Stimulated activated CD8-positive, alpha-beta memory T cell treated with anti-CD3 and anti-CD28 coated beads, Interleukin-15, amount 100 ng/mL, for 1 hour (primary cell): ENCODE measurements at places on chromosomes 16 and 17.

- DNase-seq, result no peak
Measured at GRCh38 chr16:19716183-19716582, 1.8 kb downstream of the KNOP1 start.

DNA sequence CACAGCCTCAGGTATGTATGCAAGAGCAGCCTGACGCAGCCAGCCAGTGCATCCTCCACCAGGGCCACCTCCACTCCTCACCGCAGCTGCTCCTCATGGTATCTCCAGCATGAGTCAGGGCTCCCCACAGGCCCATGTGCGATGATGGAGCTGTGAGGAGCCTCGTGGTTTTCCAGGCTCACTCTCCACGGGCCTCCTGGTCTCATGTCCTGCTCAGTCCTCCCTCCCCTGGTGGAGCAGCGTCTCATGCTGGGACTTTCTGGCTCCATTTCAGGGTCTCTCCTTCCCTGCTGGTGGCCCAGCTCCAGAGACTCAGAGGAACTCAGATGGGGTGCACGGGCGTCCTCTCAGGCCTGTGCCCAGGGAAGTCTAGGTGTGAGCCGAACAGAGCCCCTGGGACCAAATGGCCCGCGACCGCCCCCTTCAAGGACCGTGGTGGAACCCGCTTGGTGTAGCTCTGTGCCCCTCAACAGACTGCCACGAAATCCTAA, 70.4 kb downstream of the METRNL start:
- no peak for DNase-seq

DNA sequence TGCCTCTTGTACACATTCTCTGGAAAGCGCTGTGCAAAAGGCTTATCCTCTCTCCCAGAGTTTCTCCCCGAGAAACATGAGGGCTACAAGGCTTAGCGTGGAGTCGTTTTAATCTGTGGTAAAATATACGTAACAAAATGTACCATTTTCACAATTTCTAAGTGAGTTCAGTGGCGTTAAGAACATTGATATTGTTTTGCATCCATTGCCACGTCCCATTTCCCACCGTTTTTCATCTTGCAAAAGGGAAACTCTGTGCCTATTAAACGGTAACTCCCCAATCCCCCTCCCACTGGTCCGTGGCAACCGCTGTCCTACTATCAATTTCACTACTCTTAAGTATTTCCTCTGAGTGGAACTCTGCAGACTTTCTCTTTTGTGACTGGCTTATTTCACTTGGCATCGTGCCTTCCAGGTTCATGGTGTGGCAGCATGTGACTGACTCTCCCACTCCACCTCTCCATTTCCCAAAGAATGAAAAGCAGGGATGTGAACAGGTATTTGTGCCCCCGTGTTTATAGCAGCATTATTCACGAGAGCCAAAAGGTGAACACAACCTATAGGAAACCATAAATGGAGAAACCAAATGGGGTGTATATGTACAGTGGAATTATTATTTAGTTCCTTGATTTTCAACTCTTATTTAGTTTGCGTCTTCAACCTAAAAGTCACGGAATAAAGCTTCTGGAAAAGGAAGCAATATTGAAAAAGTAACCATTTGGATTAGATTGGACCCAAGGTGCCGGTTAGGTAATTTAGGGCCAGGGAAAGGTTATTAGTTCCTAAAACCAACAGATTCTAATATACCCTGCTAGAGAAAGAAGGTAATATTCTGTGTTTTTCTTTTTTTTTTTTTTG, 1.1 kb upstream of the USP32 start:
- no peak for DNase-seq

- DNase-seq, result no peak
Measured at GRCh38 chr17:5122586-5123342, 6.9 kb downstream of the USP6 start.

DNA sequence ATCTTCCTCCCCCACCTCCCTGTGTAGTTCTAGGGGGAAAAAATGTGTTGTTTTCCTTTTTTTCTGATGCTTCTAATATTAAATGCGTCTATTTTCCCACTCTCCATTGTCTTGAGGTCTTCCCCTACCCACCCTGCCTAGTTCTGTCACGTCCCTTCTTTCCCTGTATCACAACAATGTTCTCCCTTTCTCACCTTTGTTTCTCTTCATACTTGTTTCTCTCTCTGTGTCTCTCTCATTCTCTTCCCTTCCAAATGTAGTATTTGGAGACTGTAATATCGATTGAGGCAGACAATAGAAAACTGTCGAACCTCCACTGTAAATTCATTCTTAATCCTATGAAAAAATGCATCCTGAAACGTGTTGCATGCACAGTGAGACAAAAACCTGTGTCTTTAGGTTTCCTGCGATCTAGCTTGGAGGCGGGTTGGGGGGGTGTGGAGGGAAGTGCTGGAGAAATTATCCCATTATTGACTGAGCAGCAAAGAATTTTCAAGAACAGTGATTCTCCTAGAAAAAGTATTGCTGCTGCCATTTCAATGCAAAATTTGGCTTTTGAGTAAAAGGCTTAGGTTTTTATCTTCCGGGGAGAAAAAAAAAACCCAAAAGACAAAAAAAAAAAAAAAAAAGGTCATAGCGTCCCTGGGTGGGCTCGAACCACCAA, 1.3 kb upstream of the PSMB3 start:
- no peak for DNase-seq

GRCh38 chr16:11056993-11057649, 112.8 kb downstream of the CLEC16A start:
- no peak for DNase-seq

- DNase-seq, result no peak
Measured at GRCh38 chr17:70288540-70289290, 119.4 kb downstream of the KCNJ2 start.

DNA sequence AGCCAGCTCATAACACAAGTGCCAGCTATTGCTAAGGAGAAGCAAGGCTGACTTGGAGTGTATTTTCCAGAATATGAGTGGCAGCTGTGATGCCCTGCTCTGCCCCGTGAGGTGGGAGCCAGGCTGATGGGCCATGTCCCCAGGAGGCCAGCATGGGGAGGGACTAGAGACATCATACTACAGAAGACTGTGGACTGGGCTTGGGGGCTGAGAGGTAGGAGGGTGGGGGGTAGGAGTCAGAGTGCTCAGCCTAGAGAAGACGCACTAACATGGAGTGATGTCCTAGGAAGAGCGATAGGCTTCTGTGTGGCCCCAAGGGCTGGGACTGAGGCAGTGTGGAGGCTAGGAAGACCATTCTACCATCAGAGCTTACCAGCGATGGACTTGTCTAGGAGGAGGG, 143.7 kb downstream of the WSCD1 start:
- no peak for DNase-seq

- DNase-seq, result no peak
Measured at GRCh38 chr16:1200014-1200627, 24.9 kb downstream of the TPSG1 start.

DNA sequence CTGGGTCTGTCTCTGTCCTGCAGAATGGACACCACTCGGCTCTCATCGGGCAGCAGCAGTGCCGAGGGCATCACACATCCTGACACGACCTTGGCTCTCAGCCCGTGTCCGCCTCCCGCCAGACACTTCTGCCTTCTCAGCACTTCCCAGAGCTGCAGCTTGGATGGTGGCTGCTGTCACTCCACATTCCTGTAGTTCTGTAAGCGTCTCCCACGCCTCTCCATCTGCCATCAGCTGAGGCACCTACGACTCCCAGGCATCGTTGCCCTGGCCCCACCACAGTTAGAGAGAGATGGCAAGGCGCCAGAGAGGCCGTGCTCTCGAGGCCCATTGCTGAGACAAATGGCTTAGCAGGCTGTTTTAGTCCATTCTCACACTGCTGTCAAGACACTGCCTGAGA, 195.9 kb upstream of the CHMP6 start:
- no peak for DNase-seq

- no peak for DNase-seq
Measured at GRCh38 chr16:79286646-79287423, 313.7 kb downstream of the MAF start.

- DNase-seq, result no peak
Measured at GRCh38 chr17:43888548-43888947, 18.8 kb downstream of the MPP2 start.

GRCh38 chr16:17258848-17259713, 211.7 kb downstream of the XYLT1 start:
- DNase-seq, result no peak

DNA sequence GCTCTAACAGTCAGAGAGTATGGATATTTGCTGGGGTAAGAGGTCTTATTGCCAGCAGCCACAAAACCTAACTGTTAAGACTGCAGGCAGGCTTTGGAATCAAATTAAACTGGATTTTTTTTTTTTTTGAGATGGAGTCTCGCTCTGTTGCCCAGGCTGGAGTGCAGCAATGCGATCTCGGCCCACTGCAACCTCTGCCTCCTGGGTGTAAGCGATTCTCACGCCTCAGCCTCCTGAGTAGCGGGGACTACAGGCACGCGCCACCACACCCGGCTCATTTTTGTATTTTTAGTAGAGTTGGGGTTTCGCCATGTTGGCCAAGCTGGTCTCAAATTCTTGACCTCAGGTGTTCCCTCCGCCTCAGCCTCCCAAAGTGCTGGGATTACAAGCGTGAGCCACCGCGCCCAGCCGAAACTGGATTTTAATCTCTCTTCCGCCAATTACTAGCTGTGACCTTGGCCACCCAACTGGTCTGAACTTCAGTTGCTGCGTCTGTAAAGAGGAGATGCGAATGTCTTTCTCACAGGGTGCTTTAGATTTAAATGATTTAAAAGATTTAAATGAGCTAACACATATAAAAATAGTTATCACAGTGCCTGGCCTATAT, 842 bp downstream of the MRPL10 start:
- no peak for DNase-seq

DNA sequence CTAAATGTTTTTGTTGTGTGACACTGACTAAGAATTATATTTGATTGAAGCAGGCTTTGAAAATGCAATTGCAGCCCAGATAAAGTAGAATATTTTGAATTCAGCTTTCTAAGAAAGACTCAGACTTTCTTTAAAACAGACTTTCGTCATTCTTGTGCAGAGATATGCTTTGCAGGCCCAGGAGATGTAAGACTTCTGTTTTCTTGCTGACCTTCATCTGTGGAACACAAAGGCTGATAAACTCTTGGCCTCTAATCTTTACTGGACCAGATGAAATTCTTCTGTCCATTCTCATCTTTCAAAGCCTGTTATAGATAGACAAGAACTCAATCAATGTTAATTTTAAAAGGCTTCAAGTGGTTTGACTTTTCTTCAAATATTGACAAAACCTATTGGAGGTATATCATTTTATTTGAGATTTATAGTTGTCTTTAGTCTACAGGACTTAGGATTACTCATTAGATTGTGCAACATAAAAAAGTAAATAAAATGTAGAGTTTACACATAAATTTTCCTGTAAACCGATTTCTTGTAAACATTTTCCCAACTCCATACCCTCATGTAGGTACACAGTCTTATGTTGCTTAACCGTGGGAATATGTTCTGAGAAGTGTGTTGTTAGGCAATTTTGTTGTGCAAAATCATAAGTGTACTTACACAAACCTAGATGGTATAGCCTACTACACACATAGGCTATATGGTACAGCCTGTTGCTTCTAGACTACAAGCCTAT, 94.2 kb downstream of the MAP2K4 start:
- DNase-seq, result no peak

GRCh38 chr16:85418978-85419491, 194.1 kb upstream of the GSE1 start:
- no peak for DNase-seq

- no peak for DNase-seq
Measured at GRCh38 chr17:914561-914960, 65.0 kb downstream of the NXN start.

DNA sequence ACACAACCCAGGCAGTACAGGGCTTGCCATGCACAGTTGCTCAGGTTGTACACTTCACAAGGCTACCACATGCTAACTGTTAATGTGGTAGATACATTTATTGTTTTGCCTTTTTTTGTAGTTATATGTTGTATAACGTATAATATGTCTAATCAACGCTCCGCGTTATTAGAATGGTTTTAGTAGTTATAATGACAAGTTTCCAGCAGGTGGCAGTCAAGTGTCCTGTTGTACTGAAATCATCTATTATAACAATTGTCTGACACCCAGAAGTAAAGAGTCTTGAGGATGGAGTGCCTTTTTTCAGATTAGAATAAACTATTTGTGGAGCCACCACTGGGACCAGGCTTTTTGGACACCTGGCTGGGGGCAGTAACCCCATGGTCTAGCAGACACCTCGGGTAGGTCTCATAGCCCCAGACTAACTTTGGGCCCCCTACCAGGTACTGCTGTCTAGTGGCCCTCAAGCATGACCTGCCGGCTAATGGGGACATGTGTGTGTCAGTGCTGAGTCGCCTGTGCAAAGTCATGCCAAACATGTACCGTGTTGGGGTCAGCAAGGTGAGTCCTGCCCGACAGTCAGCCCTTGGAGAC, 32.8 kb downstream of the MYO15A start:
- peak; percentile 12 for DNase-seq

DNA sequence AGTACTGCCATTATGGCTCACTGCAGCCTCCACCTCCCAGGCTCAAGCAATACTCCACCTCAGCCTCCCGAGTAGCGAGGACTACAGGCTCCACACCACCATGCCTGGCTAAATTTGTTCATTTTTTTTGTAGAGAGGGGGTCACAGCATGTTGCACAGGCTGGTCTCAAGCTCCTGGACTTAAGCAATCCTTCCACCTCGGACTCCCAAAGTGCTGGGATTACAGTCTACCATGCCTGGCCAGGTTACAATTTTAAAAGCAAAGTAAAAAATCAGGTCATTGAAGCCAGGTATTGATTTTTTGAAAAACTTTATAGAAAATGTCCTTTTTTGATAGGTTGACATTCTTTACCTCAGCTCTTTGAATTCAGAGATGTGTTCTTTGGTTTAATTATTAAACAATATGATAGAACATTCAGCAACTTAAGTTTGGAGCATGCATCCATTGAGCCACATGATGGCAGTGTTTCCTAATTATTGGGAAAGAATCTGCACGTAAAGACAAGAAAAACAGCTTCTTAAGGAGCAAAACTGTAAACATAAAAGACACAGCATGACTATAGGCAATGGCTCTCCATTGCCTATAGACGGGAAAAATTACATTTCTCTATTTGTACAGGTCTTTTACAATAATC, 1.7 kb upstream of the SLC16A11 start:
- DNase-seq, result no peak

DNA sequence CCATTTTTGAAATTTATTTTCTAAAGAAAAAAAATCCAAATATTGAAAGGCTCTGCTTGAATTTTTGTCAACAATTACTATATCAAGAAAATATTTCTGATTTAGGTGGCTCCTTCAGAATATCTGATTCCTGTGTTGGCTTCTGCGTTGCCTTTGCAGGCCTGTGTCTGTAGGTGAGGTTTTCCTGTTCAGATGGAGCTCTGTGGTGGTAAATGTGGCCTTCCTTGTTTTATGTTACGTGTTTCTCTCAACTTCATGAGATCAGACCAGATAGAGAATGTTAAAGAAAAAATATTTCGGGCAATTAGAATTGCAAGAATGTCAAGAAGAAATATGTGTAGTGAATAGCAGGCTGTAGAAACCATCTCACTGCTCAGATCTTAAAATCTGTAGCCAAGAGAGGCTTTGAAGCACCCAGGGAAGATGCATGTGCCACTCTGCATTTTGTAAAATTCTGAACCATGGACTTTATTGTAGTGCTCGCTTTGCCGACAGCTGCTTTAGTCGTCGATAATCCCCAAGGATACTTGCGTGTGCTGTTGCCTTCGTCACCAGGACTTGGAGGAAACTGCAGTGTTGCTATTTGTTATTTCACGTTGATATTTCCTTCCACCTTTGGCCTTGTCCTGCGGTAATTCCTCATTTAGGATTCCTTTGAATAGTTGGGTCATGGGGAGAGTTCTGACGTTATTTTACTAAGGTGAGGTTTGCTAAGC, 69.9 kb downstream of the RPTOR start:
- no peak for DNase-seq

- peak; percentile 16 for DNase-seq
Measured at GRCh38 chr16:24539850-24540601, 660 bp downstream of the RBBP6 start.

GRCh38 chr17:19359151-19359550, 3.4 kb downstream of the B9D1 start:
- DNase-seq, result no peak
